CD8-positive, alpha-beta memory T cell (primary cell): ENCODE measurements at places on chromosomes 13 and 19.

GRCh38 chr19:19606021-19606420 lies 12.5 kb downstream of the PBX4 start:
- no peak overlapping the region for H3K4me3 ChIP-seq
- no peaks in the 10 kb centered on the region for H3K27me3 ChIP-seq
- no peaks in the 10 kb centered on the region for H3K36me3 ChIP-seq
- H3K4me1 ChIP-seq, result peaks cover 53% of the 10 kb centered on the region
- peak; percentile 41 for DNase-seq

DNA sequence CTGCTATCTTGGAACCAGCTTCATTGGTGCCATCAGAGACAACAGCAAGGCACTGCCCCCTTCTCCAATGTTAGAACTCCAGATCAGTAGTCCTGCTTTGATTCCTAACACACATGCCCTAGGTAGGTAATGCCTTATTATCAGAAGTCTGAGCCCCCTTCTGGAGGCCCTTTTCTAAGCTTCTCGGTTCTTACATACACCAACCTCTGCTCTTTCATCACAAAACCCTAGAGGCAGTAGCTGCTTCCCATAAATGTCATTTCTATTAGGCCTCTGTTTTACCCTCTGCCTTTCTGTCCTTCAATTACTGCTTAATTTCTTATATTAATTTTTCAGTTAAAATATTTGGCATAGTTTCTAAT lies 65.3 kb upstream of the KLHL1 start:
- no peaks in the 10 kb centered on the region for H3K36me3 ChIP-seq
- no peaks in the 10 kb centered on the region for H3K27me3 ChIP-seq
- DNase-seq, result no peak
- H3K4me1 ChIP-seq, result no peaks in the 10 kb centered on the region

GRCh38 chr19:3725121-3725520 lies 16.9 kb downstream of the TJP3 start:
- no peaks in the 10 kb centered on the region for H3K36me3 ChIP-seq
- peaks cover 16% of the 10 kb centered on the region for H3K4me1 ChIP-seq
- H3K4me3 ChIP-seq, result no peak overlapping the region
- no peak overlapping the region for H3K27ac ChIP-seq

- no peaks in the 10 kb centered on the region for H3K27me3 ChIP-seq
- no peak overlapping the region for H3K27ac ChIP-seq
- no peak overlapping the region for H3K4me3 ChIP-seq
- H3K36me3 ChIP-seq, result no peaks in the 10 kb centered on the region
- H3K4me1 ChIP-seq, result no peaks in the 10 kb centered on the region
- DNase-seq, result no peak
These were observed 115.3 kb downstream of the NALCN start for GRCh38 chr13:101301053-101301452.

- H3K36me3 ChIP-seq, result no peaks in the 10 kb centered on the region
- no peak for DNase-seq
These were observed 96.1 kb downstream of the MYO16 start for GRCh38 chr13:108725471-108725870.

DNA sequence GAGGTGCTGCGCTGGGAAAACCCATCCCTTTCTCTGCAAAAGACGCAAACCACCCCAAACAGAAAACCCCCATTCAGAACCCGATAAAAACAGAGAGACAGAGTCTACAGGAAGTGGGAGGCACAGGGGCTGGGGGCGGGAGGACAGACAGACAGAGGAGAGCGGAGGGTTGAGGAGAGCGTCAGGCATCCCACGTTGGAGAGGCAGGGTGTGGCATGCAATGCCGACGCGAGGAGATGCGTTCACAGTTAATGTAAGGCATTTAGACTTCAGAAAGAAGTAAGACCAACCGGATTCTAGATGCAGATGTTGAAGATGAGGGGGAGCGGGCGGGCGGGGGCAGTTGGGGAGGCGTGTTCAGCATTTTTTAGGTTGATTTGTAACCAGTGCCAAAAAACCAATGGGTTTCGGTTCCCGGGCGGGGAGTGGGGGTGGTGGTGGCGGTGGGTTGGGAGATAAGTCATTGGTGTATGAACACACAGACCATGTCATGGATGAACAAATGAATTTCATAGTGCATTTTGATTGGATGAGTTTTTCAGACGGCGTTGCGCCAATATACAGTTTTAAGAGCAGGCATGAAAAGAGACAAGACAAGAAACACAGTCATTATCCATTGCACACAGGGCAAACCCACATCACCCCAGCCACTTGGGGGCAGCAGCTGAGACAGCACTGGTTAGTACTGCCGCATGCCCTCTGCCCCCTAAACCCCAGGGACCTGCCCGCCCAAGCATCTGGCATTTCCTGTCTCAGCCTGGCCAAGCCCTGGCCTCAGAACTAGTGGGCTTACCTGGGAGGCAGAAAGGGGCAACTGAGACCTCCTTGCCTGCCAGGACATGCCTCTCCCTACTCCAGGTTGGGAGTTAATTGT lies 91.3 kb downstream of the IER2 start:
- no peaks in the 10 kb centered on the region for H3K27me3 ChIP-seq
- no peak for DNase-seq
- H3K27ac ChIP-seq, result no peak overlapping the region
- H3K4me3 ChIP-seq, result no peak overlapping the region
- no peaks in the 10 kb centered on the region for H3K36me3 ChIP-seq

- no peak for DNase-seq
- H3K4me3 ChIP-seq, result no peak overlapping the region
- peaks cover 8% of the 10 kb centered on the region for H3K4me1 ChIP-seq
- no peak overlapping the region for H3K27ac ChIP-seq
- peaks cover 9% of the 10 kb centered on the region for H3K27me3 ChIP-seq
These were observed 6.3 kb upstream of the ZNF358 start for GRCh38 chr19:7509625-7510024.

DNA sequence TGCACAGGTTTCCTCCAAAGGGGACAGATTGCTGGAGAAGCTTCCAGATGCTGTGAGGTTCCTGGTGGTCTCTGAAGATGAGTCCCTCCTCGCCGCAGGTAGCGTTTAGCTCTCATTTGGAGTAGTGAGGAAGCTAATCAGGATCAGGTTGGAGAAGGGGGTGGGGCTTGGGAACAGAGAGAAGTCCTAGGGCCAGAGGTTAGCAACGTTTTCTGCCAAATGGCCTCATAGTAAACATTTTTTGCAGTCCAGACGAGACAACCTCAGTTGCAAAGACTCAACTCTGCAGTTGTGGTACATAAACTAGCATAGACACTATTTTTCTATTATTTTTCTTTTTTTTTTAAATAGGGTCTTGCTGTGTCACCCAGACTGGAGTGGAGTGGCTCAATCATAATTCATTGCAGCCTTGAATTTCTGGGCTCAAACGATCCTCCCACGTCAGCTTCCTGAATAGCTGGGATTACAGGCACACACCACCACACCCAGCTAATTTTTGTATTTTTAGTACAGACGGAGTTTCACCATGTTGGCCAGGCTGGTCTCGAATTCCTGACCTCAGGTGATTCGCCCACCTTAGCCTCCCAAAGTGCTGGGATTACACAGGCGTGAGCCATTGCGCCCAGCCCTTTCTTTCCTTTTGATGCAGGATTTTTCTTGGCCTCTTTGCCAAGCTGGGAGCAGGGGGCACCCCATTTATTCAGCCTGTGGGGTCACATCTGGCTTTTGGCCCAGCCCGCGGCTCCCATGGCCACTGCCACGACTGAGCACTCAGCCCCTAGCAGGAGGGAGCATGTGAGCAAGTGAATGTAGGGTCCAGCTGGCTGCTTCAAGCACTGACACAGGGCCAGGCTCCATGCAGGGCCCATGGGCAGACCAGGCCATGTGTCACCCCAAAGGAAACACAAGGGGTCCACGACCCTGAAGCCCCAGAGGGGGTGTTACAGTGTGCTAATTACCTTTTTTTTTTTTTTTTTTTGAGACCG lies 34.4 kb upstream of the SIN3B start:
- H3K36me3 ChIP-seq, result no peaks in the 10 kb centered on the region
- no peak overlapping the region for H3K27ac ChIP-seq
- H3K4me1 ChIP-seq, result no peaks in the 10 kb centered on the region
- H3K27me3 ChIP-seq, result no peaks in the 10 kb centered on the region
- DNase-seq, result no peak
- H3K4me3 ChIP-seq, result no peak overlapping the region

- H3K4me3 ChIP-seq, result peak overlapping the region; percentile 87
- H3K27ac ChIP-seq, result peak overlapping the region; percentile 94
- H3K4me1 ChIP-seq, result peaks cover 61% of the 10 kb centered on the region
- no peak for DNase-seq
- no peaks in the 10 kb centered on the region for H3K36me3 ChIP-seq
These were observed 1.7 kb downstream of the RBM26 start for GRCh38 chr13:79404361-79404760.
